A375 (cell line): ENCODE measurements at places on chromosomes 4 and X. TPM values are rescaled to one million over a fixed set of nuclear protein-coding genes. Genes with fewer than 3 reads are reported as not detected.

TMPRSS11D gene
- total RNA-seq = 0.05 TPM in 1 of 2 replicates, not detected in the other

FGF5 gene
- total RNA-seq = 0.13 TPM in 1 of 2 replicates, not detected in the other

ANOS1 gene
- 0.08 and 0.16 TPM in 2 replicates for total RNA-seq

TEX13C gene
- not detected in 2 replicates for total RNA-seq

JAKMIP1 gene
- not detected in 2 replicates for total RNA-seq

EIF1AX gene
- 43.9 and 50.4 TPM in 2 replicates for total RNA-seq

FAM156B gene
- total RNA-seq = 39.3 and 51.9 TPM in 2 replicates

PTCHD1 gene
- not detected in 2 replicates for total RNA-seq

FABP2 gene
- total RNA-seq = not detected in 2 replicates

GUCY1B1 gene
- total RNA-seq = not detected in 2 replicates

ADGRG2 gene
- not detected in 2 replicates for total RNA-seq

OGT gene
- total RNA-seq = 158 and 176 TPM in 2 replicates

PLAC1 gene
- 0.87 and 1.4 TPM in 2 replicates for total RNA-seq

IL2 gene
- total RNA-seq = not detected in 2 replicates

CYSLTR1 gene
- total RNA-seq = 0.16 TPM in 1 of 2 replicates, not detected in the other

CHM gene
- total RNA-seq = 11.6 and 12.0 TPM in 2 replicates

ZXDA gene
- 2.5 and 3.1 TPM in 2 replicates for total RNA-seq

SMIM43 gene
- total RNA-seq = not detected in 2 replicates

CFAP97 gene
- 28.8 and 32.9 TPM in 2 replicates for total RNA-seq

MID1 gene
- total RNA-seq = 12.8 and 22.7 TPM in 2 replicates

SLC49A3 gene
- 0.45 and 0.60 TPM in 2 replicates for total RNA-seq

SPIN4 gene
- total RNA-seq = 5.4 and 6.6 TPM in 2 replicates
